Activated CD4-positive, alpha-beta memory T cell treated with anti-CD3 and anti-CD28 coated beads for 36 hours (primary cell): ENCODE measurements at places on chromosomes 6 and 20. TPM values are rescaled to one million over a fixed set of nuclear protein-coding genes. Genes with fewer than 3 reads are reported as not detected.

- DNase-seq: no peak
- no peak overlapping the region for H3K27ac ChIP-seq
- no peak overlapping the region for H3K4me3 ChIP-seq
- no peaks in the 10 kb centered on the region for H3K36me3 ChIP-seq
Measured at GRCh38 chr6:95574811-95575210, 2.5 kb upstream of the MANEA start.

DNA sequence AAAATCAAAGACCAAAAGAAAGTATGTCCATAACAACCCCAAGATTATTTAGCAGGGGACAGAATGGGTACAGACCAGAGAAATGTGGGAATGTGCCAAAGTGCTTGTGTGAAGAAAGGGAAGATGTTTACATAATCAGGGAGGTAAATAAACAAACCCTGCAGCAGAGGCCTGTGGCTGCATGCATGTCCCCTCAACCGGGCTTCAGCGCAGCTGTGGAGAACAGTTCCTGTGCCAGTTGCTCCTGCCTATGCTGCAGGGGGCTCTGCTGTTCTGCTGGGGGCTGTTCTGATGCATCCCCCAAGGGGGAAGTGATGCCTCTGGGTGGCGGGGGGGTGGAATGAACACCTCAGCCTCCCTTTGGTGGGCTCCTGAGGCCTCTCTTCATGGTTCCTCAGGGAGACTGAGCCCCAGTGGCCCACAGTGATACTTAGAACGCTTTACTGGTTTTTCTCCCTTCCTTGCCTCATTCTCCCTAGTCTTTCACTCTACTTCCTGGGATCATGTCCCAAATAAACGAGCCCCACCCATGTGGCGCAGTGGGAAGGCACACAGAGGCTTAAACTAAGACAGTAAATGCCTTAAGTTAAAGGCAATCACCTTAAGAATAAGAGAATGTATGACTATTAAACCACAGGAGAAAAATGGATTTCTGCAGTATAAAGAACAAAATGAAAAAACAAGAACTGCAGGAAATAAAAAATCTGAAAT is 23.0 kb downstream of the RAB23 start:
- DNase-seq: no peak
- no peaks in the 10 kb centered on the region for H3K36me3 ChIP-seq
- no peaks in the 10 kb centered on the region for H3K4me1 ChIP-seq
- no peaks in the 10 kb centered on the region for H3K27me3 ChIP-seq
- no peak overlapping the region for H3K27ac ChIP-seq

DNA sequence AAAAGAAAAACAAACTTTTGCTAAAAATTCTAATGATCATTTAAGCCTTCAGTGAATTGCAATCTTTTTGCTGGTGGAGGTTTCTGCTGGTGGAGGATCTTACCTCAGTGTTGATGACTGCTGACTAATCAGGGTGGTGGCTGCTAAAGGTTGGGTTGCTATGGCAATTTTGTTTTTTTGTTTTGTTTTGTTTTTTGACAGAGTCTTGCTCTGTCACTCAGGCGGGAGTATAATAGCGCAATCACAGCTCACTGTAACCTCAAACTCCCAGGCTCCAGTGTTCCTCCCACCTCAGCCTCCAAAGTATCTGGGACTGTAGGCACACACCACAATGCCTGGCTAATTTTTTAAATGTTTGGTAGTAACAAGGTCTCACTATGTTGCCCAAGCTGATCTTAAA is 94.7 kb downstream of the ANKRD6 start:
- no peaks in the 10 kb centered on the region for H3K36me3 ChIP-seq
- H3K27me3 ChIP-seq: no peaks in the 10 kb centered on the region
- H3K4me3 ChIP-seq: no peak overlapping the region
- no peak for DNase-seq
- no peak overlapping the region for H3K27ac ChIP-seq

DNA sequence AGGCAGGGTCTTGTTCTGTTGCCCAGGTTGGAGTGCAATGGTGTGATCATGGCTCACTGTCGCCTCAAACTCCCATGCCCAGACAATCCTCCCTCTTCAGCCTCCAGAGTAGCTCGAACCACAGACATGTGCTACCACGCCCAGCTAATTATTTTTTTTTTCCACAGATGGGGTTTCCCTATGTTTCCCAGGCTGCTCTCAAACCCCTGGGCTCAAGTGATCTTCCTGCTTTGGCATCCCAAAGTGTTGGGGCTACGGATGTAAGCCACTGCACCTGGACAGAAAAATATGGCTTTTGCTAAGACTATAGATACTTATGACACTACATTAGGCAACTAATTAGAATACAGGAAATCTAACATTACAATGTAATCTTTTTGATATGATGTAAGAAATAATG is 17.9 kb downstream of the RNF24 start:
- H3K27ac ChIP-seq: no peak overlapping the region
- no peak overlapping the region for H3K4me3 ChIP-seq
- H3K27me3 ChIP-seq: no peaks in the 10 kb centered on the region
- H3K4me1 ChIP-seq: peaks cover 41% of the 10 kb centered on the region
- no peaks in the 10 kb centered on the region for H3K36me3 ChIP-seq

GRCh38 chr6:111664565-111665030 is 58.9 kb upstream of the TRAF3IP2 start:
- H3K4me1 ChIP-seq: peaks cover 3% of the 10 kb centered on the region
- peaks cover 57% of the 10 kb centered on the region for H3K36me3 ChIP-seq
- H3K27me3 ChIP-seq: no peaks in the 10 kb centered on the region
- H3K27ac ChIP-seq: peak overlapping the region; percentile 58
- no peak for DNase-seq

The MYL9 gene
- total RNA-seq: 0.12 TPM

DNA sequence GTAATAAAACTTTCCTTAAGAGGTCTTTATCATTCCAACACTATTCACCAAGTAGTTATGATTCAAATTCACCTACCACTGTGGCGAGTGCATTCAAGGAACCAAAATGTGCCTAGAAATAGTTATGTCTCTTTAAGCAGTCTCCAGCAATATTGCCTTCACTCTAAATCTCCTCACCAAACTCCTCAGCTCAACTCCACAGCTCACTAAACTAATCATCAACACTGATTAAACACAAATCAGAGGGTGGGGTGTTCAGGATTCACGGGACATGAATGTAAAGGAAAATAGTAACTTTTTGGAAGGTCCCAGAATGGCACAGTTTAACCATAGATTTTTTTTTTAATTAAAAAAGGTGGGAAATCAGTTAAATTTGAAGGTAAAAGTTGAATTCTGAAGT is 70.5 kb upstream of the THEMIS start:
- no peaks in the 10 kb centered on the region for H3K27me3 ChIP-seq
- peaks cover 3% of the 10 kb centered on the region for H3K36me3 ChIP-seq
- H3K27ac ChIP-seq: peak overlapping the region; percentile 88
- peaks cover 47% of the 10 kb centered on the region for H3K4me1 ChIP-seq

The NRSN1 gene
- total RNA-seq: not detected

GRCh38 chr6:30890646-30891449 is 6.5 kb downstream of the DDR1 start:
- H3K4me3 ChIP-seq: no peak overlapping the region
- H3K27ac ChIP-seq: no peak overlapping the region
- H3K36me3 ChIP-seq: no peaks in the 10 kb centered on the region
- peaks cover 6% of the 10 kb centered on the region for H3K4me1 ChIP-seq

DNA sequence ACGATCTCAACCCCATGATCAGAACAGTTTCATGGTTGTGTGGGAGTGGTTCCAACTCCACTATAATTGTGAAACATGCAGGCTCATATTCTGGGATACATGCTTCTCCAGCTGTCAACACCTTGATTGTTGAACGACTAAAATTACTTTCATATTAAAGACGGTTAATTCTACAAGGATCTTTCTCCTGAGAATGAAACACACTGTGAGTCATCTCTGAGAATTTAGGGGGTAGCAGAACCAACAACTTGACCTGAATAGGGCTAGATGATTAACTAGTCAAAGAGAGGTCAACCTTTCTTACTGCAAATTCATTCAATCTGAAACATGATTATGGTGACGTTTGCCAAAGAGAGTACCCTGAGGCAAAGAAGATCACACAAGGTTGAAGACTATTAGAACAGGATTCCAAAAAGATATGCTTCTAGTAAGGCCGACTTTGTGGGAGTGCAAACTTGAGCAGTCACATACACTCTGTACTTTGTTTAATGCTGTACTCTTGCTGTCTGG is 175.2 kb upstream of the CITED2 start:
- H3K4me1 ChIP-seq: peaks cover 13% of the 10 kb centered on the region
- no peaks in the 10 kb centered on the region for H3K36me3 ChIP-seq
- no peak overlapping the region for H3K27ac ChIP-seq
- DNase-seq: no peak

GRCh38 chr6:121951918-121952379 is 447.5 kb upstream of the HSF2 start:
- H3K4me1 ChIP-seq: no peaks in the 10 kb centered on the region
- H3K36me3 ChIP-seq: no peaks in the 10 kb centered on the region
- no peaks in the 10 kb centered on the region for H3K27me3 ChIP-seq
- H3K27ac ChIP-seq: no peak overlapping the region
- no peak for DNase-seq

- H3K4me1 ChIP-seq: peaks cover 10% of the 10 kb centered on the region
- H3K27me3 ChIP-seq: no peaks in the 10 kb centered on the region
- no peaks in the 10 kb centered on the region for H3K36me3 ChIP-seq
- no peak overlapping the region for H3K27ac ChIP-seq
- no peak overlapping the region for H3K4me3 ChIP-seq
- no peak for DNase-seq
Measured at GRCh38 chr6:106452628-106453027, 92.1 kb downstream of the CRYBG1 start.

The RBPJL gene
- total RNA-seq: not detected

- H3K27me3 ChIP-seq: no peaks in the 10 kb centered on the region
- no peaks in the 10 kb centered on the region for H3K4me1 ChIP-seq
- no peak for DNase-seq
- no peak overlapping the region for H3K4me3 ChIP-seq
- H3K27ac ChIP-seq: no peak overlapping the region
Measured at GRCh38 chr6:91540902-91541301, 954.0 kb upstream of the MAP3K7 start.
